ENCODE measurements at places on chromosomes 3 and 15.

- DNase-seq: no peak
Observed at GRCh38 chr15:43219929-43220928, 589 bp downstream of the EPB42 start.

DNA sequence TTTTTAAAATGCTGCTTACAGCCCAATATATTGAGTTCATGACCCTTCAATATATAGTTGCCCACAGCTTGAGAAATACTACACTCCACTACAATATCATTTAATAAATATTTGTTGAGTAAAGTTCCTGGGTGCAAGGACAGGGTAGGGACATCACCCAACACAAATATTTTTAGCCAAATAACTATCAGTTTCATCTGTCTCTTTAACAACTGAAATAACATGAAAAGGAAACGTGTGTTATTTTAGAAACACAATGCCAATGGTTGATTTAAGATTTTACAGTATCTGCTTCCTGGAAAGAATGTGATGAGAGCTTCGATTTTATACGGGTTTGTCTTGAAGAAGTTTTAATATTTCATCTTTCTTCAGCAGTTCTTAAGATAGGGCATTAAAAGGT lies 67.7 kb upstream of the CDV3 start:
- no peak for DNase-seq

GRCh38 chr15:59186501-59186900 lies 20.1 kb upstream of the LDHAL6B start:
- DNase-seq: no peak

- DNase-seq: no peak
Observed at GRCh38 chr3:146550070-146550615, 5.7 kb upstream of the PLSCR1 start.

GRCh38 chr3:190537146-190537545 lies 23.3 kb downstream of the IL1RAP start:
- DNase-seq: no peak

GRCh38 chr3:88478460-88478859 lies 328.7 kb downstream of the C3orf38 start:
- DNase-seq: no peak

DNA sequence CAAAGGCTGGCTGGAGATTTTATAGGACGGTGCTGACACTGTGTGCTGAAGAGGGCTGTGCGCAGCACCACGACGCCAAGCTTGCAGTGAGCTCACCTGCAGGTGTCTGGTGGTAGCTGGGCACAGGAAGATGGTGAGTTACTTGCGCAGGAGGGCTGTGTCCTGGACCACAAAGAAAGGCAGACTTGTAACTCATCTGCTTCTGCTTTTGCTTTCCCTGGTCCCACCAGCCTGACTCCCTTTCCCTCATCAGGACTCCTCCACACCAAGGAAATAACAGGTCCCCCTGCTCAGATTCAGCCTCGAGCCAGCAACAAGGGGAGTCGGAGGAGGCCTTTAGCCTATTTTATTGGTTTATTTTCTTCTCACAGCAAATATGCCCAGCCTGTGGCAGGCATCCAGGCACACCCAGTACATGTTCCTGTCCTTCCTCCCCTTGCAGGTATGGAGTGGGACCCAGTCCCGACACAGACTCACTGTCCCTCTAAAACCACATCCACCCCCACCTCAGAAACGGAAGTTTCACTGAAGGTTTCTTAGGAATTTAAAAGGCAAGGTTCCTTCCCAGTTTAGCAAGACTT lies 35.6 kb upstream of the FLNB start:
- no peak for DNase-seq

DNA sequence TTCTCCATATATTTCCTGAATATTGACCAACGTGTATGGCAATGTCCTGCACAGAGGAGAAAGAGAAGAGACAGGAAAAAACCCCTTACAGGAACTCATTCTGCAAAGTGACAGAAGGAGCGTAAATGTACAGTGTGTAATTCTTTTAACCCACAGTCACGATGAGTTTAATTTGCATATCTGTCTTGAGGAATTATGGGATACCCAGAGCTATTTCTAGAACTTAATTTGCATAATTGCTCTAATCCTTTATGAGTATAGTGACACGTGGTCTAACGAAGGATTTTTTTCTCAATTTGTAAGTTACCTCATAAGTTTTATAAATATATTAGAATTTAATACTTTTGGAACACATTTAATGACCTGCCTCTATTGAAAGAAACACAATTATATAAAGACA lies 9.8 kb downstream of the GPR27 start:
- DNase-seq: no peak

- no peak for DNase-seq
Observed at GRCh38 chr15:78368651-78369050, 28.5 kb downstream of the CRABP1 start.

- no peak for DNase-seq
Observed at GRCh38 chr15:93671387-93671943, 559.9 kb upstream of the MCTP2 start.

GRCh38 chr15:68498076-68498475 lies 66.1 kb upstream of the ITGA11 start:
- DNase-seq: no peak

- no peak for DNase-seq
Observed at GRCh38 chr3:129412542-129413198, 15.8 kb downstream of the EFCAB12 start.

- DNase-seq: no peak
Observed at GRCh38 chr3:195139876-195140240, 131.1 kb downstream of the XXYLT1 start.

DNA sequence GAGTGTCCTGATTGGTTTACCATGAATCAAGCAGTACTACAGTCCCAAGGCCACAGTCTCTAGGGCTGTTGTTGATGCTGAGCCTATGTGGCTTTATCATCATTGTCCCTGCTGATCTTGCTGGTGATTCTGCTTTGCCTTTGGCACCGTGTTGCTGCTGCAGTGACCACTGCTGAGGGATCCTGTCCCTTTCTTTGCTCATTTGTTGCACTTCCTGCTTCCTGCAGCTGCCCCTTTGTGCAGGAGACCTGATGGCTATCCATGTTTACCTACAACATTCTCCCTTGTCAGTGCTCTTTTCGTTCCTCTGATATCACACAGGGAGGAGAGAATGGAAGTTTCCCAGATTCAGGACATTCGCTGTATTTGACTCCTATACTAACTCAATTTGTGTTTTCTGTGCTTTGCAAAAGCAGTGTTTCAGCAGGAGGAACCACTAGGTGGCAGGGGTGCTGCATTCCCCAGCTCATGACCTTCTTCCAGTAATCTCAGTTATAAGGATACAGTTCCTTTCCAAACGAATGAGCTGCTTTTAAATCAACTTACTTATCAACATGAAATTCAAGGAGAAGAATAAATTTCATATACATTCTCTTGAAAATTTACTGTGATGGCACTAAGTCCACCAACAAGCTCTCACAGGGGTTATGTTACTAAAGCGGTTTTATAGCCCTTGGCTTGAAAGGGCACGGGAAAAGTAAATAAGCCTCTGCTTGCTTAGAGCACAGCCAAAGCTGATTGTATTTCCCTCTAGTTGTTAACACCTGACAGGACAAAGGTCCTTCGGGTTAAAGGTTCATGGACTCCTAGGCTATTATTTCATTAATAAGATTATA lies 9.7 kb upstream of the THUMPD3 start:
- DNase-seq: no peak

DNA sequence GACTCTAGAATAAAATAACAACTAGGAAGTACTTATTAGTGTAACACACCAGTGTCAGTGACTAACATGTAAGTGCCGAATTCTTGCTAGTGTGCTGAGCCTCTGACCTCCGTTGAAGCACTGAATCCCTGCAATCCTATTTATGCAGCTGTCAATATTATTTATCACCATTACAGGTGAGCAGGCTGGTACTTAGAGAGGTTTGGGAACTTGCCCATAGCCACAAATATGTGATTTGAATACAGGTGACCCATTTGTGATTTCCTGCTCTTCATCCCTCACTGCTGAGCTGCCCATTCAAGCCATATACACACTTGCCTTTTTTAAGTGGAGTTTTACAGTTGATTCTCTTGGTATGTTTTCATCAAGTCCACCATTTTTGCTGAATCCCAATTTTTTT lies 12.2 kb downstream of the EIF4E3 start:
- DNase-seq: no peak

DNA sequence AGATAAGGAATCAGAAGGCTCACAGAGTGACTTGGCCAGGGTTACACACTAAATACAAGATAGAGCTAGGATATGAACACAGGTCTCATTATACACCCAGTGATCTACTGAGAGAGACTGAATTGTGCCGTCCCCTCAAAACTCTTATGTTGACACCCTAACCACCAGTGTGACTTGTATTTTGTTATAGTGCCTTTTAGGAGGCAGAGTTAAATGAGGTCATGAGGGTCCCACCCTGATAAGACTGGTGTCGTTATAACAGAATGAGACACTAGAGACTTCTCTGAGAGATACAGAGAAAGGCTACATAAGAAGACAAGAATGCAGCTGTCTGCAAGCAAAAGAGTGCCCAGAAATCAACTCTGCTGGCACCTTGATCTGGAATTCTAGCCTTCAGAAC lies 12.6 kb downstream of the KPNA1 start:
- DNase-seq: no peak

DNA sequence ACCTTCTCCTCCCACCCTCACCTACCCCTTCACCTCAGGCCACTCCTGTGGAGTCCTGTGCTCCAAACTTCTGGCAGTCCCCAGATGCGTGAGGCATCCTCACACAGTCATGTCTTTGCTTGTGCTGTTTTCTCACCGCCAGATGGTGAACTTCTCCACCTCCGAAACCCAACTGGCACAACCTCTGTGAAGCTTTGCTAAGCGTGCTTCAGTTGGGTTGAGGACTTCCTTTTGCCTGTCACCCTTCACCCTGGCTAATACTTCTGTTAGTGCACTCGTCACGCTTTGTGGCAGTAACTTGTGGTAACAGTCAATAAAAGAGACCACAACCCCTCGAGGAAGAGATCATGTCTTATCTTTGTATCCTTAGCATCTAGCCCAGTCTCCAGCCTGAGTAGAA lies 42.0 kb upstream of the SKOR1 start:
- no peak for DNase-seq

DNA sequence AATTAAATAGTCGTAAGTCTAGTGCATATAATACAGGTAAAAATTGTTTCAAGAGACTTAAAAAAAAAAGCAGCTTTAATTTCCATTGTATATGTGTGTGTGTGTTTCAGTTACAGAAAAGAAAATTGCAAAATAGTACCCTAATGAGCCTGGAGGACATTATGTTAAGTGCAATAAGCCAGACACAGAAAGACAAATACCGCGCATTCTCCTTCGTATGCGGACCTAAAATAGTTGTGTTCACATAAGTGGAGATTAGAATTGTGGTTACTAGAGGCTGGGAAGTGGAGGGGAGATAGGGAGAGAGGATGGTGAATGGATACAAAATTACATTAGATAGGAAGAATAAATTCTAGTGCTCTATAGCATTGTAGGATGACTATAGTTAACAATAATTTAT lies 3.6 kb downstream of the MESD start:
- no peak for DNase-seq

DNA sequence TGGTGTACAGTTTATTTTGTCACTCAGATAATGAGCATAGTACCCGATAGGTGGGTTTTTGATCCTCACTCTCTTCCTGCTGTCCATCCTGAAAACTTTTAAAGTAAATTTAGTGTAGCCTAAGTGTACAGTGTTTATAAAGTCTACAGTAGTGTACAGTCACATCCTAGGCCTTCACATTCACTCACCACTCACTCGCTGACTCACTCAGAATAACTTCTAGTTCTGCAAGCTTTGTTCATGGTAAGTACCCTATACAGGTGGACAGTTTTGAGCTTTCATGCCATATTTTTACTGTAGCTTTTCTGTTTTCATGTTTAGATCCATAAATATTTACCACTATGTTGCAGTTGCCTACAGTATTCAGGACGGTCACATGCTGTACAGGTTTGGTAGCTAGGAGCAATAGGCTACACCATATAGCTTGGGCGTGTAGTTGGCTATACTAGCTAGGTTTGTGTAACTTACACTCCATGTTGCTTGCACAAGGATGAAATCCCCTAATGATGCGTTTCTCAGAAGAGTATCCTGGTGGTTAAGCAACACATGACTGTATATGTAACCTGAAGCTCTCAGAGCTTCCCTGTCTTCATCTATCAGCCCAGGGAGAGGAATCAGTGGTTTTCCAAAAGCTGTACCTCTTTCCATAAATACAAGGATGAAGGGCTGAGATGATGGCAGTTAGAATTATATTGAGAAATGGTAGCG lies 87.6 kb upstream of the SLC25A26 start:
- no peak for DNase-seq

DNA sequence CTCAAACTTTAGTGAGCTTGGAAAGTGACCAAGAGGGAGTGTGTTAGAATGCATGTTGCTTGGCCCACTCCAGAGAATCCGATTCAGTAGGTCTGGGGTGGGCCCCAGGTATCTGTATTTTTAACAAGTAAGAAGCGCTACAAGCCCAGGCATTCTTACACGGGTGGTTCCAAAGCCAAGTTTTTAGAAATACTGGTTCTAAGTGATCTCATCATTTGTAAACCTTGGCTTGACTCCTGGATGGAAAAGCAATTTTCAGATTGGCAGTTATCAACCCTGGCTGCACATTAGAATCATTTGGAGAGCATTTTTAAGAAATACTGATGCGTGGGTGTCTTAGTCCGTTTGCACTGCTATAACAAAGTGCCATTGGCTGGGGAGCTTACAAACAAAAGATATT lies 27.3 kb upstream of the ST8SIA2 start:
- no peak for DNase-seq

DNA sequence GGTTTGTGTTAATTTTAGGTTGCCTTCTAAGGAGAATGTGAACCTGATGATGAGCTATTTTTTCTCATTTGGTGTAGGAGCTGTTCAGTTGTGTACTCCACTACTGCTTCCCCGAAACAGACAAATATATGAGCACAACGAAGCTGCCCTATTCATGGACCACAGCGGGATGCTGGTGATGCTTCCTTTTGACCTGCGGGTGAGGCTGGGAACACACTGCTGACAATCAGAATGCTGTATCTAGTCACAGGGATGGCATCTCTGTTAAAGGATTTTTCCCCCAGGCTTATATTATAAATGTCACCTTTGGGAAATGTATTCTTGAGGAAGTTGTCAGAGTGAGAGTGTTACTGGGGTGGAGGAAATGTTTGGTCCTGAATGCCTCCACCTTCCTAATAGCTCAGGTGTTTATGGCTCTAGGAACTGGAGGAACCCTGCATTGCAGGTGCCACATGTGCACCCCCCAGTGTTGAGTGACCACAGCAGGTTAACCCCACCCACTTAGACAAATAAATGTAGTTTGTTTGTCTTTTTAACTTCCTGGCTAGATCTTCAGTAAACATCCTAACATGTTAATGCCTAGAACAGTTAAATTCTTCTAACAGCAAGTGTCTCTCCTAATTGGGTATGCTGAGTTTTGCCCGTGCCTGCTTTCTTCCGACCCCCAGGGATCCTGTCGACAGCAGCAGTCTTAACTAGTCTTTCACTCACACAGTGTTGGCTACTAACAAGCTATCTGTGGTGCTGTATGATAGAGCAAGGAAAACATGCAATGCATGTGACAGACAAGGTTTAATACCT lies 35.7 kb downstream of the SRP14 start:
- no peak for DNase-seq

Data from activated CD8-positive, alpha-beta memory T cell treated with anti-CD3 and anti-CD28 coated beads for 48 hours (primary cell).